Placental epithelial cell (primary cell): ENCODE measurements at places on chromosomes 7 and 10. TPM values are rescaled to one million over a fixed set of nuclear protein-coding genes. Genes with fewer than 3 reads are reported as not detected.

Gene ABCC2
- total RNA-seq: 2.5 and 3.9 TPM in 2 replicates

Gene CDNF
- total RNA-seq: 2.0 and 2.7 TPM in 2 replicates

Gene OR2A25
- not detected in 2 replicates for total RNA-seq

Gene PLXDC2
- 19.6 and 20.2 TPM in 2 replicates for total RNA-seq

Gene ANAPC16
- total RNA-seq: 81.3 and 83.2 TPM in 2 replicates

Gene LRGUK
- total RNA-seq: under 0.01 and 0.33 TPM in 2 replicates

Gene COL1A2
- 2,449 and 6,824 TPM in 2 replicates for total RNA-seq

Gene CYP3A7
- total RNA-seq: 0.22 TPM in 1 of 2 replicates, not detected in the other

Gene PARD3
- total RNA-seq: 37.2 and 49.9 TPM in 2 replicates

Gene ANKRD1
- 14.5 TPM in 1 of 2 replicates, not detected in the other for total RNA-seq

Gene EPDR1
- total RNA-seq: 1.6 TPM in 1 of 2 replicates, not detected in the other

Gene SLC25A40
- total RNA-seq: 11.0 and 12.8 TPM in 2 replicates

Gene GNGT1
- not detected in 2 replicates for total RNA-seq

Gene PLEKHS1
- not detected in 2 replicates for total RNA-seq

Gene AKR1D1
- not detected in 2 replicates for total RNA-seq

Gene ASB4
- total RNA-seq: under 0.01 and 0.65 TPM in 2 replicates

Gene COL13A1
- not detected in 2 replicates for total RNA-seq

Gene ADGRA1
- total RNA-seq: not detected in 2 replicates

Gene NPSR1
- total RNA-seq: not detected in 2 replicates

Gene WDFY4
- not detected in 2 replicates for total RNA-seq

Gene AASS
- 5.1 and 8.0 TPM in 2 replicates for total RNA-seq

Gene PRSS37
- not detected in 2 replicates for total RNA-seq

Gene FLNC
- 77.7 and 271 TPM in 2 replicates for total RNA-seq

Gene SYT15B
- total RNA-seq: under 0.01 TPM in 1 of 2 replicates, not detected in the other

Gene ZNF12
- total RNA-seq: 20.4 and 27.5 TPM in 2 replicates

Gene ANK3
- 109 and 239 TPM in 2 replicates for total RNA-seq

Gene OR2A1
- total RNA-seq: not detected in 2 replicates

Gene GDF10
- not detected in 2 replicates for total RNA-seq

Gene CACNA2D1
- under 0.01 and 0.11 TPM in 2 replicates for total RNA-seq

Gene PPP1R9A
- 0.43 and 1.6 TPM in 2 replicates for total RNA-seq

Gene GIMAP8
- total RNA-seq: not detected in 2 replicates

Gene HOXA10
- total RNA-seq: 0.39 TPM in 1 of 2 replicates, not detected in the other

Gene KEL
- 0.39 and 1.4 TPM in 2 replicates for total RNA-seq

Gene PRSS2
- total RNA-seq: not detected in 2 replicates

Gene GLI3
- total RNA-seq: 1.8 and 3.1 TPM in 2 replicates

Gene GNAT3
- 0.22 TPM in 1 of 2 replicates, not detected in the other for total RNA-seq

Gene AKR1C4
- not detected in 2 replicates for total RNA-seq

Gene CNNM1
- total RNA-seq: under 0.01 TPM in 2 replicates

Gene HOXA6
- not detected in 2 replicates for total RNA-seq

Gene PITX3
- total RNA-seq: not detected in 2 replicates

Gene ZNF138
- total RNA-seq: 2.8 and 4.3 TPM in 2 replicates

Gene EBLN1
- total RNA-seq: not detected in 2 replicates

Gene TIMM23B
- total RNA-seq: 9.0 and 11.9 TPM in 2 replicates

Gene NCF1
- 0.11 and 0.39 TPM in 2 replicates for total RNA-seq

Gene FOXI2
- total RNA-seq: not detected in 2 replicates

Gene INA
- total RNA-seq: 3.5 and 6.2 TPM in 2 replicates

Gene IL6
- total RNA-seq: 0.39 TPM in 1 of 2 replicates, not detected in the other

Gene SMKR1
- not detected in 2 replicates for total RNA-seq

Gene SEMA4G
- 0.79 and 1.7 TPM in 2 replicates for total RNA-seq

Gene ASB15
- 0.11 TPM in 1 of 2 replicates, not detected in the other for total RNA-seq

Gene TDRD1
- total RNA-seq: 0.39 and 2.0 TPM in 2 replicates

Gene TMEM178B
- under 0.01 TPM in 1 of 2 replicates, not detected in the other for total RNA-seq

Gene ATP6V0E2
- total RNA-seq: 7.5 and 7.9 TPM in 2 replicates

Gene TUBAL3
- not detected in 2 replicates for total RNA-seq

Gene EPO
- 0.22 and 0.39 TPM in 2 replicates for total RNA-seq

Gene UPF2
- 10.4 and 14.1 TPM in 2 replicates for total RNA-seq

Gene CLDN15
- total RNA-seq: 4.9 and 5.1 TPM in 2 replicates

Gene HSPB1
- total RNA-seq: 217 and 235 TPM in 2 replicates

Gene SLC13A1
- total RNA-seq: not detected in 2 replicates
